ENCODE measurements at places on chromosomes 16 and 17.

DNA sequence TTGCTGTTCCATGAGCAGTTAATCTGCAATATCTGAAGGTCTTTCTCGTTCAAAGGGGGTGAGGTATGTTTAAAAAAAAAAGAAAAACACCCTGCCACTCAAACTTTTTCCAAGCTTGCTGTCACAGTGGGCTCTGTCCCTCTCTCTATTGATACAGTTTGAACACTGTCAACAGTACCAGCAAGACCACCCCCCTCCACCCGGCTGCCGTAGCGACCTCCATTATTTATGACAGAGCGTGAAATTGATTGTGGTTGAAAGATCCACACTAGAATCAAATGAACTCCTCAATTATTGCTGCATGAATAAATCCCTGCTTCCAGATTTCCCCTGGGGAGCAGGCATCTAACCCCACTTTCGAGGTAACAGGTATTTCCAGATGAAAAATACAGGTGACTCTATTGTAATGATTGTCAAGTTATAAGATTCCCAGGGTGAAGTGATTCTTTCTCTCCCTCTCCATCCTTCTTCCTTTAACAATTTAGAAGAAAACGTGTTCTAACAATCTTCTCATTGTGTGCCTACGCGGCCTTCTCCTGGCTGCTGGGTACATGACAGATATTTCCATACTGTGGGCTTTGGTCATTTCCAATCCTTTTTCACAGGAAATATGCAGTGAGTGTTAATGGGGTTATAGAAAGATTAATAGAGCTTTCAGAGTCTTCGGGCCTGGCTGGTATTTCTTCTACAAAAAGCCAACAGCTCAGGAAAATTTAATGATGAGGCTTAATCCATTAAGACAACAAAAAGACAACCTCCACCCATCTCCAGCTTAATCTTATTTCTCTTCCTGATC lies 135.7 kb upstream of the C16orf82 start:
- DNase-seq, result no peak

DNA sequence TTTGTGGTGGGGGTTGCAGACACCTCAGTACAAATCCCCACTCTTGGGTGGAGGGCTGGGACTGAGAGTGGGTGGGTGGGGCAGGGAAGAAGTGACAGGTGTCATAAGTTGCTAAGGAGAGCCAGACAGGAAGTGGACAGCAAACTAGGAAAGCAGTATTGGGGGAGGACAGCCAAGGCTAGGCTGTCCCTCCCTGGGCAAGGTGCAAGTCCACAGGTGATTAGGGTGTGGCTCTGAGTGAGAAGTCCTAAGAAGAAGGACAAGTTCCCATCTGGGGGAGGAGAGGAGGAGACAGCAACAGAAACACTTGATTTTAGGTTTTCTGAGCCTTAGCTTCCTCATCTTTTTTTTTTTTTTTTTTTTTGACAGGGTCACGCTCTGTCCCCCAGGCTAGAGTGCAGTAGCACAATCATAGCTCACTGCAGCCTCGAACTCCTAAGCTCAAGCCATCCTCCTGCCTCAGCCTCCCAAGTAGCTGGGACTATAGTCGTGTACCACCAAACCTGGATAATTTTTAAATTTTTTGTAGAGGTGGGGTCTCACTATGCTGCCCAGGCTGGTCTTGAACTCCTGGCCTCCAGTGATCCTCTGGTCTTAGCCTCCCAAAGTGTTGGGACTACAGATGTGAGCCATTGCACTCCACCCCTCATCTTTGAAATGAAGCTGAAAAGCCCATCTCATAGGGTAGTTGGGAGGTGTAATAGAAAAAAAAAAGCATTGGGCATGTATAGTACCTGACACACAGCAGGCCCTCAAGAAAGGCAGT lies 2.5 kb downstream of the MAPK3 start:
- no peak for DNase-seq

- DNase-seq, result no peak
Observed at GRCh38 chr16:86199182-86199581, 300.2 kb downstream of the IRF8 start.

DNA sequence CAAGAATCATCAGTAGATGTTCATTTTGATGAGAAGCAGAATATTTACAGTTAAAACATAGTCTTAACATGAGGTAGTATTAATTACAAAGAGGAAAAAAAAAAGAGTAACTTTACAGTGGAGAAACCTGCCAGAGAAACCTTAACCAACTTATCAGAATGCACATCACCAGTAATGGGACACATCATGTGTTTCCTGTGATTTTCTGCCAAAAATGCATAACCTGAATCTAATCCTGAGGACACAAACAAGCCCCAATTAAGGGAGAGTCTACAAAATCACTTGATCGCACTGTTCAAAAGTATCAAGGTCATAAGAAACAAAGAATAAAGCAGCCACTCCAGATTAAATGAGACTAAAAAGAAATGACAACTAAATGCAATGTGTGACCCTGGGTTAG lies 18.2 kb upstream of the QRICH2 start:
- DNase-seq, result no peak

GRCh38 chr17:7237761-7238419 lies 1.4 kb downstream of the PHF23 start:
- DNase-seq, result peak; percentile 87
